ENCODE measurements at places on chromosomes 16 and 17.
A peak's percentile ranks its signal among the peaks of the same experiment; 100 is the strongest.

DNA sequence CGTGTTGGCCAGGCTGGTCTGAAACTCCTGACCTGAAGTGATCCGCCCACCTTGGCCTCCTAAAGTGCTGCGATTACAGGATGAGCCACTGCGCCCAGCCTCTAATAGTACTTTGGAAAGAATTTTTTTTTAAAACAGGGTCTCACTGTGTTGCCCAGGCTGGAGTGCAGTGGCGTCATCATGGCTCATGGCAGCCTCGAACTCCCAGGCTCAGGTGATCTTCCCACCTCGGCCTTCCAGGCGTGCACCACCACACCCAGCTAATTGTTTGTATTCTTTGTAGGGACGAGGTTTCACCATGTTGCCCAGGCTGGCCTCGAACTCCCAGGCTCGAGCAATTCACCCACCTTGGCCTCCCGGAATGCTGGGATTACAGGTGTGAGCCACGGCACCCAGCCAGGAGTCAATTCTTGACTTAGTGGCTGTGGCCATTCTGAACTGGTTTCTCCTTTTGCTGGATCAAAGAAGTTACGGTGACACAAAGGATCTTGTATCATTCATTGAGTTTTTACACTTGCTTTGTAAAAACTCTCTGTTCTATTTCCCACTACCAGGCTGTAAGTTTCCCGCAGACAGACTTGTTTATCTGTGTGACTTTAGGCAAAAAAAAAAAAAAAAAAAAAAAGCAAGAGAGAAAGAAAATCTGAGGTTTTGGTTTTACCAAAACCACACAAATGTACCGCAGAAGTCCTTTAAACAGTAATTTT lies 12.7 kb upstream of the COTL1 start:
- DNase-seq: no peak

DNA sequence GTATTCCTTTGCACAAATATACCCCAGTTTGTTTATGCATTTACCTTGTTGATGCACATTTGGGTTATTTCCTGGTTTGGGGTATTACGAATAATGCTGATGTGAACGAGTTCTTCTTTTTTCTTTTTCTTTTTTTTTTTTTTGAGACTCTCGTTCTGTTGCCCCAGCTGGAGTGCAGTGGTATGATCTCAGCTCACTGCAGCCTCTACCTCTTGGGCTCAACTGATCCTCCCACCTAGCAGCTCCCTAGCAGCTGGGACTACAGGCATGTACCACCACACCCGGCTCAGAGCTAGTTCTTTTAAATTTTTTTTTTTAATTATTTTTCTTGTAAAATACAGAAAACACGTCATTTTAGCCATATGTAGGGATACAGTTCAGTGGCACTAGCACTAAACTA lies 14.1 kb downstream of the RAB40C start:
- no peak for DNase-seq

DNA sequence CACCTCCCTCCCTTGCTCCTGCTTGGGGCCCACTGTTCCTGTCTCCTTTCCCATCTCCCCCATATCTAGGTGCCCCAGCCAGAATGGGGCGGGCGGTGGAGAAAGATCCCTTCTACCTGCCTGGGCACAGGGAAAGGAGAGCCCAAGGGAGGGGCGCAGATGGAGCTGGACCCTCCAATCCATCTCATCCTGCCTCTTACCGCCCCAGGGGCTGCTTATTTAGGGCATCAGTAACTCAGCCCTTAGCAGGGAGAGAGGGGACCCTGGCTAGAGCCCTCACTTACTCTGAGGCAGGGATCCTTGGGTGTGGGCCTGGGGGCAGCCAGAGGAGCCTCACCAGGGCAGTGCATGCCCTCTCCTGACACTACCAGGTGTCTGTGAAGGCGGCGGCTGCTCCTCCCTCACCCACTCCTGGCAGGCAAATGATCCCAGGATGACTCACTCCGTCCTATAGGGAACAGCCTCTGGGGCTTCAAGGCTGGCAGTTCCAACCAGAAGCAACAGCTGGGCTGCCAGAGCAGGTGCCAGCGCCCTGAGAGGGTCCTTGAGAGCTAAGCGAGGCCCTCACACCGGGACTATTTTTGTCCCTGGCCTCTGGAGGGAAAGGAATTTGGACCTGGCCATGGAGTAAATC lies 16.3 kb upstream of the BCAR1 start:
- DNase-seq: peak; percentile 94

- DNase-seq: no peak
Observed at GRCh38 chr16:4673387-4674046, 19.8 kb upstream of the NUDT16L1 start.
